ENCODE measurements at places on chromosomes 3 and 15.

DNA sequence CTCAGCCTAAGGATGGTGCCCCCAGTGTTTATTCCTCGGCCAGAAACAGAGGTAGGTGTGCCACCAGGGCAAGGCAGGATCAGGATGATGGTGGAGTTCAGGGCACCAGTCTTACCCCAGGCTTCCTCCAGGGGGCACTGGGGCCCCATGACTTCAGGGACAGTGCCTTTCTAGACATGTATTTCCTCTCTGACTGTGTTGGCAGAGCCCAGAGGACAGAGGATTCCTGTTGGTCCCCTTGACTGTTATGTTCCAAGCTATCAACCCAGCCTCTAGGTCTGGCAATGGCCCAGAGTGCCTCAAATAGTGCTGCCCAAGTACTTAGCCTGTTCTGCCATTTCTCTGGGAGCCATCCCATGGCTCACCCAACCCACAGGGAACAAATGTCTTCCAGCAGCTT, 2.8 kb downstream of the HEMK1 start:
- peak; percentile 56 for DNase-seq

GRCh38 chr15:39192979-39193560, 387.8 kb upstream of the THBS1 start:
- DNase-seq: no peak

DNA sequence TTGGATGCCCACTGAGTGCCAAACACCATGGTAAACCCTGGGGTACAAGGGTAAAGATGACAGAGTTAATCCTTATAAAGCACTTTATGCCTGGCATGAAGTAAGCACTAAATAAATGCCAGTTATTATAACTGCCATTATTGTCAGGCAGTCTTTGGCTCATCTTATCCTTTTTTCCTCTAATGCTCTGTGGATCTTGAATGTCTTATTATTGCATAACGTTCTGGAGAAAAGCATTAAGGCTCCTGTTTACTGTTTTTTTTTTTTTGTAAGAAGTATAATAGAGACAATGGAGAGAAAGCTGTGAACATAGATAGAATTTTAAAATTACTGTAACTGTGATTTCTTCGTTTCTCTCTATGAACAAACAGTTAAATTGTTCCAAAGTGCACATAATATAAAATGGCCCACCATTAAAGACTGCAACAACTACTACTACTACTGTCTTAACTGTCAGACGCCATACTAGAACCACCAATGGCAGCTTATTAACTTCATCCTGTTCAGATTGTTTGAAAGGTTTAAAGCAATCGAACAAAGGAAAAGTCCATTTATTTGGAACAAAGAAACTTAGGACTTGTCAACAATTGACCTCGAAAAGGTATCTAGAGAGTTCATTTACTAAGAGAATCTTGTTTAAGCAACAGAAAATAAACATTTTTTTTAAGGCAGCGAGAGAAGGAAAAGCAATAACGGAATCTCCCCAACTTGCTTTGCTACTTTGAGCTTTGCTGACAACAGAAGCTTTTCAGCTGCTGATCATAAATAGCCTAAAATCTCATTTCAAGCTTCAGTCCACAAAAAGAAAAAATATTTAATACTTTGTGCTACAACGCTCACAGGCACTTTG, 520.7 kb downstream of the ROBO1 start:
- no peak for DNase-seq

DNA sequence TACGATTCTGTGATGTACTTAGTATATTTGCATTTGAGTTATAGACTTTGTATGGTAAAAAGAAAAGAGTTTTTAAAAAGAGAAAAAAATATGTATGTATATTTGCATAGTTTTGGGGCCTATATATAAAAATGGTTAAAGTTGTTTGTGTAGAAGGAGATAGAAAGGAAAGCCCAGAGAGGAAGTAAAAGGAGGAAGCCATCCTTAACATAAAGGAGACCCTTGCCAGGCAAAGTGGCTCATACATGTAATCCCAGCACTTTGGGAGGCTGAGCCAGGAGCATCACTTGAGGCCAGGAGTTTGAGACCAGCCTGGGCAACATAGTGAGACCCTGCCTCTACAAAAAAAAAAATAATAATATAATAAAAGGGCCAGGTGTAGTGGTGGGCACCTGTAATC, 8.4 kb downstream of the SNAP23 start:
- no peak for DNase-seq

- DNase-seq: no peak
These were observed 289.8 kb downstream of the ZBTB20 start for GRCh38 chr3:114857299-114857701.

DNA sequence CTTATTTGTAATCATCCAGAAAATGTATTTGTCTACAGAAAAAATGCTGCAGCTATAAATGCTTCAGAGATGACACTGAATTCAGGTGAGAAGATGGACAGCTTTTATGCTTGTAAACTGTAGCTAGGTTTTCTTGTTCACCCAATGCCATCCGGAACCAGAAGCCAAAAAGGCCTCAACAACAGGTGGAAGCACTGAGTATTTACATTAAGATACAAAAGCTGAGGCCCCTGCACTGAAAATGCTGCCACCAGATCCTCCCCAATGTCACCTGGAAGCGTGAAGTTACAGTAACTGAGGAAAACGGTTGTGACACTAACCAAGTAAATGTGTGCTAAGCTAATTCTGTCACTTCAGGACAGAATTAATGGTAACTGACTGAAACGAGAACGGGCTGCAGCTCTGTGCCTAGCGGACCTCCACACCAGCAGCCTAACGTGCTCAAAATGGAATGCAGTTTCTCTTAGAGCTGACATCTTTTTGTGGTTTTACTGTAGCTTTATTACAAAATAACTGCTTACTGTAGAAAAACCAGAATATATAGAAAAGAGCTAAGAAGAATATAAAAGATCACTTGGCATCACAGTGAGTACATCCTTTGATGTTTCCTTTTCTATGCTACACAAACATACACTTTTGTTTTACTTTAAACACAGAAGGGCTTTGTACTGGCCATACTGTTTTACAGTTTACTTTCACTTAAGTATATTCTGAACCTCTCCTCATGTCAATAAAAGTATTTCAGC, 7.6 kb downstream of the CHSY1 start:
- no peak for DNase-seq

GRCh38 chr3:41683666-41684350, 278.1 kb downstream of the ULK4 start:
- no peak for DNase-seq

DNA sequence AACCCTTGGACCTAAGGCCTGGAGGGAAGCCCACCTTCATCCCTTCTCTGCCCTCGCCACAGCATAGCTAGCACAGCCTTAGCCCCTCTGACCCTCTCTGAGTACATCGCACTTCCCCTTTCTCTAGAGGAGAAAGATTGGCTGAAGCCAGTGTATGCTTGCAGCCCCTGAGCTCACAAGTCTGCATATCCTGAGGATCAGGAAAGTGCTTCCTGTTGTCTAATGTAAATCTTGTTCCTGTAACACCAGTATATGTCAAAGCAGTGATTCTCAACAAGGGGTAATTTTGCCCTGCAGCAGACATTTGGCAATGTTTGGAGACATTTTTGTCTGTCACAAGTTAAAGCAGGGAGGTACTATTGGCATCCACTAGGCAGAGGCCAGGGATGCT, 2.2 kb upstream of the PRKCD start:
- DNase-seq: no peak

- no peak for DNase-seq
These were observed 19.0 kb downstream of the SPATA12 start for GRCh38 chr3:57079474-57079831.

DNA sequence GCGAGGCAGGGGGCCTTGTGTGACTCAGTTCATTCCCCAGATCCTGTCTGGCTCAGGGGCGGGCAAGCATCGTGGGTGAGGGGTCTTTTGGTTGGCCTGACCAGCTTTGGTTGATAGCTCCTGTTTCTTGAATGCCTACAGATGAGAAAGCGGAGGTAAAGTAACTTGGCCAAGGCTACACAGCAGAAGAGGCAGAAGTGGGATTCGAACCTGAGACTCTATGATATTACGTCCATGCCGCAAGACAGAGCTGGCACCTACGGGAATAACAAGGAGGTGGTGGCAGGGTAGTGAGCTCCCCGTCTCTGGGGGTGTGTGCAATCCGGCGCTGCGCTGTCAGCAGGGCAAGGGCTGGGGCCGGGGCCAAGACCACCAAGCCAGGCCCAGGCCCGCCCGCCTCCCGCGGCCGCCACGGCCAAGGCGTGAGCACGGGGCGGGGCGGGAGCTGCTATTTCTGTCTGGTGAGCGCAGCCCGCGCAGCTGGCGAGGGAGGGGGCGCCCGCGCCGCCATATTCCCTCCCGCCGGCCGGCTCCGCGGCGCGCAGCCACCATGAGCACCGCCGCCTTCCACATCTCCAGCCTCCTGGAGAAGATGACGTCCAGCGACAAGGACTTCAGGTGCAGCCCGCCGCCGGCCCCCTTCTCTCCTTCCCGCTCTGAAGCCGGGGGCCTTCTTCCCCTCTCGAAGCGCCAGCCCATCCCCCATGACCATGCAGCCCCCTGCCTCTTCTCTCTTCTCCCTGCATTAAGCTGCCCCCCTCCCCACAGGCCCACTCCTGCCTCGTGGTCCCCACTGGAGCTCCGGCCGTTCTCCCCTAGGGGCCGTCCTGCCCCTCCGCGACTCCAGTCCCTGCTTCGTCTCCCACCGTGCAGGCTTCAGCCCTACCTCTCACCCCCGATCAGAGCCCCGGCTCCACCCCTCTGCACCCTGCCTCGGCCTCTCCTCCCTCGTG, at the start of gene CAND2:
TSS of gene CAND2 (plus strand) at position 510 of the 953 bp plus-strand sequence. CDS start at position 551, 41 bp downstream.
- DNase-seq: peak; percentile 46

GRCh38 chr3:179046497-179047353, 24.9 kb downstream of the ZMAT3 start:
- no peak for DNase-seq

GRCh38 chr3:76051145-76051544, 265.8 kb upstream of the ZNF717 start:
- DNase-seq: no peak

DNA sequence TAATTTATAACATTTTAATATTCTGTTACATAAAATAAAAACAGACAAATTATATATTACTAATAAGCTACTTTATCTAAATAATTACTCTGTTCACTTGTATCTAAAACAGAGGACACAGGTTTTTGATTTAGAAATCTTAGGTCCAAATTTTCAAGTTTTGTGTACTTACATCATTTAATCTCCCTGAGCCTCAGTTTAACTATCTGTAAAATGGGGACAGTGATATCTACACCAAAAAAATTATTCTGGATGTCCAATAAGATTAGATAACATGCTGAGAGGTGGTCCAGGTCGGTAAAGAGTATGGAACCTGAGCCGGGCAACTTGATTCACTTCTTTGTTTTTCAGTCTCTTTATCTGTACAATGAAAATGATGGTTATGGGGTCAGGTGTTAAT, 263.8 kb upstream of the CDIN1 start:
- no peak for DNase-seq

- no peak for DNase-seq
These were observed 67.7 kb downstream of the IGF2BP2 start for GRCh38 chr3:185757176-185757575.

GRCh38 chr3:184299488-184300377, 692 bp downstream of the PSMD2 start:
- DNase-seq: no peak

Data from GM12891 (cell line).